T-helper 1 cell (primary cell): ENCODE measurements at places on chromosomes 7 and 10.
A peak's percentile ranks its signal among the peaks of the same experiment; 100 is the strongest.

DNA sequence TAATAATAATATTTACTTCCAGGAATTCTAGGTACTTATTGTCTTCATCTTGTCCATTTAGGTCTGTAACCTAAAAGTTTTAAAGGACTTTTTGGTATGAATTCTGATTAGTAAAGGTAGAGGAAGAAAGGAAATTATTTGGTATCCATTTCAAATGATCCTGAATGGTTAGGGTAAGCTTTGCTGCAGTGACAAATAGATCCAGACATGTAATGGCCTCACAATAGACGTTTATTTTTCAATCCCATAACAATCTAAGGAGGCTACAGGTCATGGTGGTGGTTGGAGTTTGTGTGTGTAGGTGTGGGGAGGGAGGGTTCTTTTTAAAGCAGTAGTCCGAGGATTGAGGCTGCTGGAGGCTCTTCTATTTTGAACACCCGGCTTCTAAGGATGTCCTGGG lies 5.3 kb downstream of the FBH1 start:
- DNase-seq, result no peak

- DNase-seq, result no peak
These were observed 3.8 kb downstream of the PTER start for GRCh38 chr10:16440396-16441133.

GRCh38 chr10:102211615-102212299 lies 14.3 kb upstream of the ELOVL3 start:
- no peak for DNase-seq

DNA sequence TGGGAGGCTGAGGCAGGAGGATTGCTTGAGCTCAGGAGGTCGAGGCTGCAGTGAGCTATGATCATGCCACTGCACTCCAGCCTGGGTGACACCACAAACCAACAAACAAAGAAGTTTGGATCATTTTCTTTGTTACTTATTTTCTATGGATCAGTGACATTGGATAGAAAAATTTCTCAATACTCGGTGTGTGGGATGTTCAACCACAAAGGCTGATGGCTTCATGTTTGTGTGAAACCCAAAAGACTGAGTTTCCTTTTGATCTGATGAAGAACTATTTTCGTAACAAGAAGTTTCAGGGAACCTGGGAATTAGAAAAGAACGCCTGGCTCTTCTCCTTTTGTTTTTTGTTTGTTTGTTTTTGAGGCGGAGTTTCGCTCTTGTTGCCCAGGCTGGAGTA lies 104.0 kb downstream of the HOXA1 start:
- no peak for DNase-seq

DNA sequence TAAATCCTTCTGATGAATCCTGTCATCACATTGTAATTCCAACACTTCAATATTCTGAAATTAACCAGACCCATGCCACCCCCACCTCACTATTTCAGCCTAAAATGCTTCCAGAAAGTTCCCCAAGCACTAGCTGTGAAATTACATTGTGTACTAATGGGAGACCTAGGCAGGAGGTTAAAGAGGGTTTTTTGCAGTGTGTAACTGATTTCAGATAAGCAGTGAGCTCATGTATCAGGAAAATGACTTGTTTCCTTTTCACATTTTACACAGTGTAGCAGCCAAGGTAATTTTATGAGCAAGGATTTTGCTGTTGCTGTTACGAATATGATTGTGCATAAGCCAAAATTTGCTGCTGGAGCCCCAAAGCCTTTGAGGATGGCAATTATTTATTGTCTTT lies 129.0 kb downstream of the INHBA start:
- no peak for DNase-seq

- DNase-seq, result no peak
These were observed 5.1 kb upstream of the GRID1 start for GRCh38 chr10:86371691-86372090.

- DNase-seq, result no peak
These were observed 12.1 kb upstream of the TRUB1 start for GRCh38 chr10:114925587-114926586.

GRCh38 chr10:101225846-101226421 lies 3.3 kb downstream of the LBX1 start:
- DNase-seq, result no peak

GRCh38 chr10:91250341-91250740 lies 29.9 kb downstream of the PCGF5 start:
- DNase-seq, result no peak

- DNase-seq, result peak; percentile 21
These were observed 139.4 kb downstream of the EPC1 start for GRCh38 chr10:32207544-32207943.

GRCh38 chr10:114408968-114409444 lies 4.7 kb upstream of the AFAP1L2 start:
- no peak for DNase-seq

DNA sequence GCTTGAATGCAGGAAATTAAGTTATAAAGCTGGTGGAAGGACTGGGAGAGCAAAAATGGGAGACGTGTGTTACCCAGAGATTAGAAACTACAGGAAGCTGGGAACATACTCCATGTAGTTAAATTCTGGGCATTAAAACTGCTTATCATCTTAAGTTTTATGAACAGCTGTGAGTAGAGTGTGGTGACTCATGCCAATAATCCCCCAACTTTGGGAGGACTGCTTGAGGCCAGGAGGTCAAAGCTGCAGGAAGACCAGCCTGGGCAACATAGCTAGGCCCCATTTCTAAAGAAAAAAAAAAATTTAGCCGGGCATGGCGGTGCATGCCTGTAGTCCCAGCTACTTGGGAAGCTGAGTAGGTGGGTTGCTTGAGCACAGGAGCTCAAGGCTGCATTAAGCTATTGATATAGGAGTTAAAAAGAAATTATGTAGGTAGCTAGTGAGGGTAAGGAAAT lies 56.2 kb upstream of the SEPHS1 start:
- no peak for DNase-seq

- no peak for DNase-seq
These were observed 40.6 kb downstream of the SH3PXD2A start for GRCh38 chr10:103814626-103815370.

GRCh38 chr7:141231018-141231792 lies 157.3 kb downstream of the TMEM178B start:
- no peak for DNase-seq

- no peak for DNase-seq
These were observed 1.5 kb downstream of the GNB2 start for GRCh38 chr7:100675105-100675451.

DNA sequence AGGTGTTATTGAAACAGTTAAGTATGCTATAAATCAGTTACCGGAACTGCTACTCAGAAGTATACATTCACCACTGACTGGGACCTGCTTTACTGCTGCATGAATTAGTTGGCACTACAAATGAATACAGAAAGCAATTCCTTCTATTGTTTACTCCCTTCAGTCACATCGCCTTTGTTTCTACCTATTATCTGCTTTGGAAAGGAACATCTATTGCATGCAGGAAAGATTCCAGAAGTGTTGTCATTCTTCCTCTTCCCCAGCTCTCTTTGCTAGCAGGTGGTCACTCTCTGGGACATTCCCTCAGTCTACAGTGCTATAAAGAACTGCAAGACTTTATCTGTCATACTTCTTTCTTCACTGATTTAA lies 131.3 kb downstream of the ANK3 start:
- no peak for DNase-seq

DNA sequence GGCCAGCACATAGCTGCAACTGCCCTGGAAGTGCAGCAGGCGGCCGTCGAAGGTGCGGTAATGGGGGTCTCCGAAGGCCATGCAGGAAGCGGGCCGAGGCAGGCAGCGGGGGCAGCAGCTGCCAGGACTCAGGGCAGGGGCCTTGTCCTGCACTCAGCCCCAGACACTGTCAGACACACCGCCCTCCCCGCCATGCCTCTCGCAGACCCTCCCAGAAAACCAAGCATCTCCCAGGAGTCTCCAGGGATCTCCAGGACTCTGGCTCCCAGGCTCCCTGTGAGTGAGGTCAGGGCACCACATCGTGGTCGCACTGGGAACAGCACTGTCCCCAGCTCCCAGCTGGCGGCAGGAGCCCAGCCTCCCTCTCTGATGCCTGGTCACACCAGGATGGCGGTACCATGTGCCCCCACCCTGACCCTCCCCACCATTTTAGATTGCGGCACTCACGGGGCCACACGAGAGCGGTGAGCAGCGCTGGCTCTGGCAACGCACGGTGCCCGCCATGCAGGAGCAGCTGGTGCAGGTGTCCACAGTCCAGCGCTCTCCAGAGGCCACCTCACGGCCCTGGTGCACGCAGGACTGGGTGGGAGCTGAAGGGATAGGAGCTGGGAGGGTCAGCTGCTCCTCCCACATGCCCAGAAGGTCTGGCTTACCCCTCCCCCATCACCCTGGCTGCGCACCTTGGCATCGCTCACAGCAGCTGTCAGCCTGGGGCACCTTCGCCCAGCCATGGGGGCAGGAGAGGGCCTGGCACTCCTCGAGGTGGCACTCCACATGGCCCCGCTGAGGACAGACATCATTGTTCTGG lies 17.5 kb downstream of the ATP6V1F start:
- no peak for DNase-seq

GRCh38 chr7:151777495-151777880 lies 99.4 kb downstream of the PRKAG2 start:
- no peak for DNase-seq

GRCh38 chr10:84329986-84330651 lies 1.7 kb downstream of the CCSER2 start:
- peak; percentile 11 for DNase-seq

DNA sequence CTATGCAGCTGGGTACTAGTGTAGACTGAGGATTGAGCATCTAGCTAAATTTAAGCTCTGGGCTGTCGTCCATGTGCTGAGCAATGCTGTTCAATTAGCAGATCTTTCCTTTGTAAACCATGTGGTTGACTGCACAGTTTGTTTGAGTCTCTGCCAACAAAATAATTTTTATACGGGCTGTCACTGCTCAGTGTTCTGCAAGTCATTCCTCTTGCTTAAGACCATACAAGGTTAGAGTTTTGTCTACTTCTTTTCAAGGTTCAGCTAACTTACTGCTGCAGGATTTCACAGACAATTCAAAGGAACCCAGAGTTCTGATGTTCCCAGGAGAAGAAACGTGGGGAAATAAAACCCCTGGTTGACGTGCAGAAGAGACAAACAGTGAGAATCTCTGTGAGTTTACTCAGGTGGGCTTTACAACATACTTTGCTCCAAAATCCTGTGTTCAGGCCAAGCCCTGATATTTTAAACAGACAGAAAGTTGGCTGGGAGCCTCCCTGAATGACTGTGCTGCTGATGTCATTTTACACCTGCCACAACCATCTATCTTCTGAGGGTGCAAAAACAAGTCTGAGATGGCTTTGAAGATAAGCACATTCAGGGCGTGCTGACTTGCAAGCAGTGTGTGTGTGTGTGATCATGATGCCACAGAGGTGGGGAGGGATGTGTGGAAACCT lies 177.1 kb upstream of the SVIL start:
- DNase-seq, result no peak

DNA sequence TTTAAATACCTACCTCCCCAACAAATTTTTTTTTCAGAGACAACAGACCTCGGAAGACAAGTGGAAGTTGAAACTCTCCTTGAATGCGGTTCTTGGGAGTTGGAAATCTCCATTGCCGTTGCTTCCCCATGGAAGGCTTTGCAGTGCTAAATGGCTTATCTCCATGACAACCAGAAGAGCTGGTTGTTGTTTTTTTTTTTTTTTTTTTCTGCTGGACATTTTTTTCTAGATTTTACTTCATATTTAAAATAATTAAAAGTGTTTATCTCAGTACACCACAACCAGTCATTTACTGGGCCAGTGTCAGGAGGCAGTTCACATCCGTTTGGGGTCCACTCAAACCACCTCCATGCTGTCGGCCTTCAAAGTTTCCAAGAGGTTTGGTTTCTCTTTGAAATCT lies 348.5 kb upstream of the PRKCQ start:
- no peak for DNase-seq

GRCh38 chr10:23404461-23404980 lies 34.4 kb upstream of the OTUD1 start:
- DNase-seq, result no peak

DNA sequence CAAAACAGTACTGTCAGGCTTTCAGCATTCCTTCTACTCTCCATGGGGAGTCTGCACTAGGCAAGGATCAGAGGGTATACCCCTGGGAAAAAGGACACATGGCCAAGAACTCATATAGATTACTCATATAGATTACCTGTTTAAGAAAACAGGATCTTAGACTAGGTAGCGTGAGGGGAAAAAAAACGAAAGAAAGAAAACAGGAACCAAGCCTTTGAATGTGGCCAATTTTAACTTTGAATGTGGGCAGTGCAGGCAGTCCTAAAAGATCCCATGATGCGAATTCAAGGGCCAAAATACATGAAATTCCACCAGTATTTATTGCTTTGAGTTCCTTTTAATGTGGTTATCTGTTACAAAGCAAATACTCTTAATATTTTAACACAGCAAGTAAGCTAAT lies 108.6 kb upstream of the TAC1 start:
- no peak for DNase-seq

GRCh38 chr10:132624847-132625471 lies 87.4 kb downstream of the INPP5A start:
- no peak for DNase-seq

DNA sequence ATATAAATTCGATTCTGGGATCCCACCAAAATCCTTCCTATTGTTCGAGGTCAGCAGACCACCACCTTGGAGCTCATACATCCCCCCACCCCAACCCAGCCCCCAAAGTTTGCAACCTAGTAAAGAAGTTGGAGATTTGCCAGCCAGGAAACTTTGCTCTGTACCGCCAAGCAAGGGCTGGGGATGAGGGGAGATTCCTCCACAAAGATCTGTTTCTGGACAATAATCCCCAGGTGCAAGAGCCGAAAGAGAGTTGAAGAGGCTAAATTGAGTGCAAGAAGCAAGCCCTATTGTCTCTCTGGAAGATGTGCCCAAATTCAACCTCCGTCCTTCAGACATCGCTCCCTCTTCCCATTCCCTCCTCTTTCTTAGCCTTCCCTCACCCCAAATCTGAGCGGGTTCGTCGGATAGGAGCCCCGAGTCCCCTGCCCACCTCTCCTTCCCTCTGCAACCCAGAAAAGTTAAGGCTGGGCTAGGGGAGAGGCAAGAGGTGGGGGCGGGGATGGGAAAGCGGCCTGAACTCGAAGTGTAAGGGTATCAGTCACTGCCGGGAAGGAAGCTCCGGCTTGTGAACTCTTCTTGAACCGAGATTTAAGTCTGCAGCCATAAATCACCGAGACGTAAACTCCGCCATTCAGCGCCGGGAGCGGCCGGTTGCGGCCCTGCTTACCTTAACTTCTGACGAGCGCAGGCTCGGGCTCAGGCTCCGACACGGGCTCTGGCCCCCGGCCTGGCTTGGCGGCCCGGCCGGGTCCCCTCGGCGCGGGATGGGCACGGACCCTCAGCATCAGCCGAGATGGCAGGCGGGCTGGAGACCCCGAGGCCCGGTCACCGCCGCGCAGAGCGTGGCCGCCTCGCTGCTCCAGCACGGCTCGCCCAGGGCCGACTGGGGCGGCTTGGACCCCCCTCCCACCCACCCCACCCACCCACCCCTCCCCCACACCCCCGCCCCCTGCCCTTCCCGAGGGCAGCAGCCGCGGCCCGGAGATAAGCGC lies 10.8 kb upstream of the HOXA2 start:
- DNase-seq, result no peak
